NCI-H2171 (cell line): ENCODE measurements at places on chromosomes 7 and 10.
A peak's percentile ranks its signal among the peaks of the same experiment; 100 is the strongest.

- DNase-seq: no peak
Measured at GRCh38 chr7:22845221-22845834, 22.7 kb upstream of the TOMM7 start.

- DNase-seq: no peak
Measured at GRCh38 chr10:129586898-129587443, 119.9 kb downstream of the MGMT start.

DNA sequence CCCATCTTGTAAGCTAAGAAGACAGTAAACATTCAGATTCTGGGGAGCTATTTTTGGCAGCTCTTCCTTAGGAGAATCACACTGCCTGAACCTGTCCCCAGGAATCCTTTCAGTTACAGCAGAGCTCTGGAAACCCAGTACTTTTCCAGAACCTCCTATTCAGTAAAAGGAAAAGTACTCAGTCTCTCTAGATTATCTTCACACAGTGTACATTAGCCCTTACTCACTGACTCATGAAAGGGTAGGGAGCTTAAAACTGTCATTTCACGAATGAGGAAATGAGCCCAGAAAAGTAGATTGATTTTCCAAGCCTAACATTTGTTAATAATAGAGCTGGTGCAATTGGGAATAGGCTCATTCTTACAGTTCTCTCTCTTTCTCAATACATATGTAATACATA is 3.9 kb upstream of the CNNM1 start:
- no peak for DNase-seq

- no peak for DNase-seq
Measured at GRCh38 chr7:77980087-77980713, 181.6 kb downstream of the PHTF2 start.

- no peak for DNase-seq
Measured at GRCh38 chr7:143015084-143015483, 11.8 kb downstream of the OR9A2 start.

DNA sequence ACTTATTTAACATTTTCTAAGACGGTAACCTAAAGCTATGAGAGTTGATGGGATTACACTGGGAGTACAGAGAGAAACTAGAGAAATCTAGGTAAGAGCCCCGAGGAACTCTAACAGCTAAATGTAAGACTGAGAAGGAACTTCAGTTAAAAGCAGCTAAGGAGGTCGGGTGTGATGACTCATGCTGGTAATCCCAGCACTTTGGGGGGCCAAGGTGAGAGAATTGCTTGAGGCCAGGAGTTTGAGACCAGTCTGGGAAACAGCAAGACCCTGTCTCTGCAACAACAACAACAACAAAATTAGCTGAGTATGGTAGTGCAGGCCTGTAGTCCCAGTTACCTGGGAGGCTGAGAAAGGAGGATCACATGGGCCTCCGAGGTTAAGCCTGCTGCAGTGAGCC is 24.0 kb downstream of the FRA10AC1 start:
- no peak for DNase-seq

DNA sequence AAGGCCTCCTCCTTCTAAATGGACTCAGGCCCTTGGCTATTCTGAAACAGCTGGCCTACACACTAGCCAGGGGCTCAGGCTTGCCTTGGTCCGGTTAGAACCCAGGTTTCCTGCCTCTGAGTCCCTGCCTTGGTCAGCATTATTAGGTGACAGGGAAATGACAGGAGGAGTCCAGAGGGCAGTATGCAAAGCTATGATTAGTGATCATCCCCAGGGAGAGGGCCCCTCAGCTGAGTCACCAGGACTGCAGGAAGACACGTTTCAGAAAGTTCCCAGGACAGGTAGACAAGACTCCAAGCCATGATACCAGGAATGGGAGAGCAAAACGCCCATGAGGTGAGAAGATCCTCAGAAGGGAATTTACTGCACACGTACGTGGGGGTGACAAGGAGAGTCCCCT is 301.1 kb upstream of the COBL start:
- DNase-seq: no peak

DNA sequence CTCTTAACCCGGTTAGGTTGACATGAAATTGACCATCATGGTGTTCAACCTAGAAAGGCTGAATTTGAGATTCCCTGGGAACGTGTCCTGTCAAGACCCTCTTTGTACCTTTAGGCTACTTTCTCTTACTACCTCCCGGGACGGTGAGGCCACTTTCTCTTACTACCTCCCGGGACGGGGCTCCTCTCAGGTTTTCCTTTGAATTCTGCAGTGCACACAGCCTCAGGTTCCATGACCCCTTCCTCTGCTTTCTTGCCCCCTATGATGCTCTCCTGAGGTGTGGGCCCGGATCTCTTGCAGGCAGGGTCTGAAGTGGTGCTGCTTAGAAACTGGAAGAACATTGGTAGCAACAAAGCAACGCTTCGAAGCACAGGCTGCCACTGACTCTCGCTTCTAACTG is 155.3 kb downstream of the CAMK1D start:
- DNase-seq: no peak

- no peak for DNase-seq
Measured at GRCh38 chr7:145360511-145361100, 524.8 kb upstream of the TPK1 start.

GRCh38 chr7:135316648-135317313 is 83.1 kb downstream of the STRA8 start:
- no peak for DNase-seq

DNA sequence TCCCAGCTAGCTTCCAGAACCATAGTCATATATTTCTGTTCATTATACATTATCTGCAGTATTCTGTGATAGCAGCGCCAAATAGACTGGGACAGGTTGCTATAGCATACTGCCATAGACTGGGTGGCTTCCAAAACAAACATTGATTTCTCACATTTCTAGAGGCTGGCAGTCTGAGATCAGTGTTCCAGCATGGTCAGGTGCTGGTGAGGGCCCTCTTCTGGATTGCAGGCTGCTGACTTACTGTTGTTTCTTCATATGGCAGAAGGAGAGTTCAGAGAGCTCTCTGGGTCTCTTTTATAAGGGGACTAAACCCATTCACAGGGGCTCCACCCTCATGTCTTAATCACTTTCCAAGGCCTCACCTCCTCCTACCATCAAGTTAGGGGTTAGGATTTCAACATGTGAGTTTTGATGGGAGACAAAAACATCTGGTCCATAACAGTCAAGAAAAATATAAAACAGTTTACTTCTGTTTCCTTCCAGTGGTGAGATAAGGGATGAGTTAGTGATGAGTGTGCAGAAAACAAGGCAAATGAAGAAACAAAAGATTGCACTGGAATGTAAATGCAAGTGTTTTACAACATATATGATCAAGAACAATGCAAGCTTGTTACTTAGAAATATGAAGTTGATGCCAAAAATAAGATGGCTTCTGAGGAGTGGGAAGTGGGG is 399.0 kb upstream of the C7orf33 start:
- DNase-seq: no peak

DNA sequence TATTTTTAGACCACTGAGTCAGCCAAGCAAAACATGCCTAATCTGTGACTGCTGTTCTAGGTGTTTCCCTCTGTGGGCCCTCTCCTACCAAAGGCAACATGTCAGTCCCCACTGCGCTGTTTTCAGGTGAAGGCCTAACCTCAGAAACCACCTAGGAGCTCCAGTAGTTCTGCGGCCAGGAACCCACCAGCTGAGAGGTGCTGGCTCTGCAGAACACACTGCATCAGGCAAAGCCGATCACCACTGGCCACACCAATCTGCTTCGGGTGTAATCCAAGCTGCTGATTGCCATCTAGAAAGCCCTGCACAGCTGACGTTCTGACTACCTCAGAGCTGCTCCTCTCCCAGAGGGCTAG is 14.9 kb downstream of the CAMK2G start:
- no peak for DNase-seq

DNA sequence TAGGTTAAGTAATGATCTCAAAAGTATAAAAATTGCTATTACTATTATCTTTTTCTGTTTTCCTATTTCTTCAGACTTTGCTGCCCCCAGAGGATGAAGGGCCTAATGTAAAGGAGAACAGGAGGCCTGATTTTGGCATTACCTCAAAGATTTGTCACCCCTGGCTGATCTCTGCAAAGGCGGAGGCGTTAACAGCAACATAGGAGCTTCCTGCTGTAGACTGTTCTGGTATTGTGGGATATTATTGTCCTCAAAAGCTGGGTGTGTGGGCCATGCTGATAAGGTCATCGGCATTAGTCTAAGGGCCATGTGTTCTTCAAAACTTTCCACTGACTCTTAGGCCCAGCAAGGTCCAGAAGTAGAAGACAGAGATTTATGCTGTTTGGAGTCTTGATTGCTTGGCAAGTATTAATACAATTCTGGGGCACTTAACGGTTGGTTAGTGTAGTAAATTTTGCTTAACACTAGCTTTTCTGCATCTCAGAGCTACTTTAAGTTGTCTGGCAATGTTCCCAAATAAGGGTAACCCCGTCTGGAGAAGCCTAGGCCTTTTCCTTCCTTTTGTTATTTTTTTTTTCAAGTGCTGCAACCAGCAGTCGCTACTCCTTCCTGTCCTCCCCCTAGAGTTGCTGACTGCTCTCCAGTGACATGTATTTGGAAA is 14.0 kb upstream of the ENTPD1 start:
- DNase-seq: no peak

DNA sequence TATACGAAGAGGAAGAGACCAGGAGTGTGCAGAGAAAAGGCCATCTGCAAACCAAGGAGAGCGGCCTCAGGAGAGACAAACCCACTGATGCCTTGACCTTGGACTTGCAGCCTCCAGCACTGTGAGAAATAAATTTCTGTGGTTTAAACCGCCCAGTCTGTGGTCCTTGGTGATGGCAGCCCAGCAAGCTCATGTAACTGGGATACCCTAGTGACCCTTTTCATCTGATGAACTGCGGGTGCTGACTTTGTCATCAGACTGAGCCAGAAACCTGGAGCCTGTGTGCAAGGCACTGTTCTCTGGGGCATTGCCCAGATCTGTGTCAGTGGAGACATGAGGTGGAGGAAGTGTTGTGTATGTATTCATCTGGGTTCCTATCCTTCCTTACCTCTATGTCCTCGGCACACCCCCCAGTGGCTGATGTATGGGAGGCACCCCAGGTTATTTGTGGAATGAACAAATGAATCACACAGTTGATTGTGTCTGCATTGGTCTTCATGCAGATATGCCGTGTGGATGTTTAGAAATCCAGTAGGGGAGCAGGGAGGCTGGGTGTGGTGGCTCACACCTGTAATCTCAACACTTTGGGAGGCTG is 64.5 kb upstream of the BTBD16 start:
- DNase-seq: no peak

DNA sequence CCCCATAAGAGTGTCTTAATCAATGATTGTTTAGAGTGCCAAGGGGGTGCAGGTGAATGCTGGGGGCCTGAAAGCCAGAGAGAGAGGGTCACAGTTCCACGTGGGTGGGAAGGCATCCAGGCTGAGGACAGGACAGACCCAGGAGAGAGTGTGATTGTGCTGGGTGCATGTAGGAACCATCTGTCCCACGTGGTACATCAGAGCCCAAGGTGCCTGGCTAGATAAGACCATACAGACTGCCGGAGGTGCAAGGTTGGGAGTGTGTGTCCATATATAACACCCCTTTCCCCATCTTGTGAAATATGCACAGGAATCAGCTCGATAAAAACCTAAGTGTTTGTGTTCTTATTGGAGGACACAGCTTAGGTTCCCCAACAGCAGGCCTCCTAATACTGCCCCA is 85.5 kb downstream of the WIPF3 start:
- no peak for DNase-seq

- DNase-seq: no peak
Measured at GRCh38 chr10:77620731-77621130, 16.9 kb downstream of the KCNMA1 start.

DNA sequence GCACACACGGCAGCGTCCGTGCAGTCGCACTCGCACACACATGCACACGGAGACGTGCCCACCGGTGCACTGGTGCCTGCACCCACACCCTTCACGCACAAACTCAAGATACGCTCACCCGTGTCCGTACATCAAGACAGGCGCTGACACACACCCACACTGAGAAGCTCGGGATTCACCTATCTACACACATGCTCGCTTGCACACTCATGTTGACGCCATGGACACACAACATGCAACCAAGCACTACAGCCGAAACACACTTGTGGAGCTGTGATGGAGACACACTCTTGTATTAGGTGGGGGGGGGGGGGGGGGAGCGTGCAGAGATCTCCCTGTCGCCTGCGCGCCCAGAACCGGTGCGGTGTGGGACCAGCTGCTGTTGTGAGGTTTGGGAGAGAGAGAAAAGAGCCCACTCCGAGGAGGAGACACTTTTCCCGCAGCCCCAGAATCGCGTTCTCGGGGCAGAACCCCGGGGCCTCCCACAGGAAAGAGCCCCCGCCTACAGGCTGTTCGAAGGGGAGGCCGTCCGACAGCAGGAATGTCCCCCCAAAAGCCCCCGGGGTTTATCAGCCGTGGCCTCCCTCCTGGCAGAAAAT is 605 bp upstream of the NFKB2 start:
- DNase-seq: no peak

GRCh38 chr7:72183835-72184234 is 228.3 kb downstream of the CALN1 start:
- no peak for DNase-seq

DNA sequence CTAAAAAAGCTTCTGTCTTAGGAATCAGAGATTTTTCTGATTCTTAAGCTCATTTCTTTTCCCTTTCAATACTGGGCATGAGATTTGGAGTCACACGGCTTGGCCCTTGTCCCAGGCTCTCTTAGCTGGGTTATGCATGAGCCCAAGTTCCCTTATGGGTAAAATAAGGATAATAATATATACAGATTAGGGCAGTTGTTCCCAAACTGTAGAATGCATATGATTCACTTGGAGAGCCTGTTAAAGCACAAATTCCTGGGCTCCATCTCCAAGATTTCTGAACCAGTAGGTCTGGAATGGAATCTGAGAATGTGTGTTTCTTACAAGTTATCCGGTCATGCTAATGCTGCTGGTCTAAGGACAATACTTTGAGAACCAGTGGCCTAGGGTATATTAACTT is 154.0 kb downstream of the REEP3 start:
- DNase-seq: no peak

DNA sequence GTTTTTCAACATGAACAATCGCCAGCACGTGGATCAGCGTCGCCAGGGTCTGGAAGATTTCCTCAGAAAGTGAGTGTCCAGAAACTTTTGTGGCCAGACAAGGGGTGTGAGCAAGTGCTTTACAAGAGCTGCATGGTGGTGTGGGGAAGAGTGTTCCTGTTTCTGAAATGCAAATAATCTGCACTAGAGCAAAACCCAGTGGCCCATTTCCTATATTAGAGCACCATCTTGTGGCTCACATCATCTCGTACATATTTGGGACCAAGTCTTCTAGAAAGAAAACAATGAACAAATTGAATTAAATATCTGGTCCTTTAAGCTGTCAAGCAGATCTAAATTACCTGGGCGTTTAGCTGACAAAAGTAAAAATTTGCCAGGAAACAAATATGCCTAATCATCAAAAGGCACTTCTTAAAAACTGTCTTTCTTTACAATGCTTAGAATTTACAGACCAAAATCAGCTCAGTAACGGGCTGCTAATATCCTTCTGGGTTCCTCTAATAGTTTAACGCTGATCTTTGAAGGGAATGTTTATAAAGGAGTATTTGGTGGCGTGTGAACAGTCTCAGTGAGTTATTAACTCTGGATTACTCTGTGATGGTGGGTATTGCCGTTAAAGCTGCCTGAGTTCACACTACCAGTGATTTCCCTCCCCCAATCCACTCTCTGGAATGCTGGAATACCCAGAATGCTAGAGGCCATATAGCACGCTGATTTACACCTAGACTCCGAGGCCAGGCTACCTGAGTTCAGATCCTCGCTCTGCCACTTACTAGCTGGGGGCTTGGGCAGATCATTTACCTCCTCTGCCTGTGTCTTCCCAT is 73.6 kb downstream of the SNX10 start:
- peak; percentile 52 for DNase-seq
